Hematopoietic multipotent progenitor cell treated with erythropoietin and hydrocortisone succinate and interleukin-3 and kit ligand, for 6 days (in vitro differentiated cells): ENCODE measurements at places on chromosomes 3 and 15.

DNA sequence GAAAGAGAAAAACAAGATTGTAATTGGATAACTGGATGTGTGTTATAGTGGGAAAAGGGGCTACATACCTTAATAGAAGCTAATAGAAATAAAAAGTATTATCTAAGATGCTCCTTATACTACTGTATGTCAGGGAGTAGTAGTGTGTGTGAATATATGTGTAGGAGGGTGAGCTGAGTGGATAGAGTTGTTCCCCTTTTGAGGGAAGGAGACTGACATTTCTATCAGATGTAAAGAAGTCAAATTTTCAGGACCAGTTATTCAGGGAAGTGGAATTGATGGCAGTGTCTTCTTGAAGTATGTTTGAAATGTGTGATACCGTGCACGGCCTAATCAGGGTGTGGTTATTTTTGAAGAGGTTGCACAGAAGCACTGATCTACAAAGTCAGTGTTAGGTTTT, 49.1 kb downstream of the PCOLCE2 start:
- no peak for DNase-seq

DNA sequence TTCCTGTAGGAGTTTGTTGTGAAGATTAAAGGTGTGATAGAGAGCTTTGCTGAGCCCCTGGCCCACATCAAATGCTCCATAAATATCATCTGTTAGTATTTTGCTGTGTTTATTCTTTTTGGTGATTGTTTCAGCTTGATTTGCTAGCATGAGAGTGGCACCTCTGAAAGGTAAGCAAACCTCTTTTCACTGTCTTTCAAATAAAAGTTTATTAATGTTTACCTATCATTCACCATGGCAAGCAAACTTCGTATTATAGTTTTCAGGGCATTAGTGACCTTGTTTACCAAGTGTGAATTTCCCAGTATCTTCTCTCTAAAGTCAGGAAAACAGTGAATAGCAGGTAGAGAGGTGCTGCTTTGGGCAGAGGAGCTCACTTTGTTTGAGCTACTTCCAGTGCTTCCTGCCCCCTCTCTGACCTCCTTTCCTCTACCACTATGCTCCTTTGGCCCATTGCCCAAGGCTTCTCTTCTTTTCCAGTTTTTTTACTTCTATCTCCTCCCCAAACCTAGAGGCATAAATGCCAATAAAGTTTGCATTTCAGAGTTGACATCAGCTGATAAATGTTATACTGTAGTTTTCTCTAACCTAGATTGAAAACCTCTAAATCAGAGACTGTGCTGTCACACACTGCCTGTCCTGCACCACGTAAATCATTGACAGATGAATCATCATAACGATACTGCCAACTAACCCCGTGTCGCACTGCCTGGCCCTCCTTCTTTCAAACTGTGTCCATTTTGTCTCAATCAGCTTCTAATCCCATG, 569.0 kb downstream of the TUSC7 start:
- no peak for DNase-seq

DNA sequence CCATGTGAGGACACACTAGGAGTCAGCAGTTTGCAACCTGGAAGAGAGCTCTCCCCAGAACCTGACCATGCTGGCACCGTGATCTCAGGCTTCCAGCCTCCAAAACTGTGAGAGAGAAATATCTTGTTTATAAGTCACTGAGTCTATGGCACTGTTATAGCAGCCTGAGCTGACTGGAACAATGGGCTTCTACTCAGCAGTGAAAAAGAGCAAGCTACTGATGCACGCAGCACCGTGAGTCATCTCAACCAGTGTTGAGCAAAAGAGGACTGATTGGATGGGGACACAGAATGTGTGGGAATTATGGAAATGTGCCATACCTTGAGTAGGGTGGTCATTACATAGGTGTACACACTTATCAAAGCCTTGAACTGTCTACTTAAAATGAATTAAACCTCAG, 230.4 kb downstream of the PLCL2 start:
- no peak for DNase-seq

DNA sequence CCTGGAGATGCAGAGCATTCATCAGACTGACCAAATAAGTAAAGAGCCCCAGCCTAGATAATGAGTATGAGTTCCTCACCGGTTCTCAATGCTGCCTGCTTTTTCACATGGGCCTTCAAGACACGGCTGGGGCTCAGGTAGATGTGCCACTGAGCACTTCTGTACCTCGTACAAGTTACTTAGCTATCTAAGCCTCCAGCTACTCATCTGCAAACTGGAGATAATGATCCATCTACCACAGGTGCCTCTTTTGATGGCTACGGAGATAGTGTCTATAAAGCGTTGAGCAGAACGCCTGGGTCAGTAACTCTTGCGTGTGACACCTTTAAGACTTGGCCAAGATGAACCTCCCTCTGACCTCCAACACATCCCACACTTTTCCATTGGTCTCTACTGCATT, 56.3 kb downstream of the CCR4 start:
- peak; percentile 7 for DNase-seq
